Stimulated activated CD4-positive, alpha-beta T cell treated with anti-CD3 and anti-CD28 coated beads, TNF-alpha, amount 100 ng/mL, for 48 hours (primary cell): ENCODE measurements at places on chromosomes 13 and 19.

- no peak for DNase-seq
Measured at GRCh38 chr19:33286899-33287298, 15.4 kb downstream of the CEBPA start.

DNA sequence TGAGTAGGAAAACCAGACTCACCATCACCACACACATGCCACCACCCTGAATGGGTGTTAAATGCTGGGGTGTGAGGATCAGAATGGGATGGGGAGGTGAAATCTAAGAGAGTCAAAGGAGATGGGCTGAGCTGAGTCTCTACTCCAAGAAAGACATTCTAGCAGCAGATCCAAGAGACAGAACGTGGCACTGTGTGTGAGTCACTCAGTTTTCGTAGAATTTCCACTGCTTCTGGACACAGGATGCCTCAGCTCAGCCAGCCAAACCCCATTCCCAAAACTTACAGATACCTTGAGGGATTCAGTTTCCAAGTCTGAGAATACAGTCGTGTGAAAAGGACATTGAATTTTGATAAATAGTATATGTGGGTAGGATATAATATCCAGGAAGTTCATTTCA lies 7.3 kb upstream of the CYP2A7 start:
- DNase-seq: no peak

- DNase-seq: no peak
Measured at GRCh38 chr13:111789420-111789819, 277.5 kb upstream of the SOX1 start.

- no peak for DNase-seq
Measured at GRCh38 chr13:108925070-108925469, 295.7 kb downstream of the MYO16 start.

DNA sequence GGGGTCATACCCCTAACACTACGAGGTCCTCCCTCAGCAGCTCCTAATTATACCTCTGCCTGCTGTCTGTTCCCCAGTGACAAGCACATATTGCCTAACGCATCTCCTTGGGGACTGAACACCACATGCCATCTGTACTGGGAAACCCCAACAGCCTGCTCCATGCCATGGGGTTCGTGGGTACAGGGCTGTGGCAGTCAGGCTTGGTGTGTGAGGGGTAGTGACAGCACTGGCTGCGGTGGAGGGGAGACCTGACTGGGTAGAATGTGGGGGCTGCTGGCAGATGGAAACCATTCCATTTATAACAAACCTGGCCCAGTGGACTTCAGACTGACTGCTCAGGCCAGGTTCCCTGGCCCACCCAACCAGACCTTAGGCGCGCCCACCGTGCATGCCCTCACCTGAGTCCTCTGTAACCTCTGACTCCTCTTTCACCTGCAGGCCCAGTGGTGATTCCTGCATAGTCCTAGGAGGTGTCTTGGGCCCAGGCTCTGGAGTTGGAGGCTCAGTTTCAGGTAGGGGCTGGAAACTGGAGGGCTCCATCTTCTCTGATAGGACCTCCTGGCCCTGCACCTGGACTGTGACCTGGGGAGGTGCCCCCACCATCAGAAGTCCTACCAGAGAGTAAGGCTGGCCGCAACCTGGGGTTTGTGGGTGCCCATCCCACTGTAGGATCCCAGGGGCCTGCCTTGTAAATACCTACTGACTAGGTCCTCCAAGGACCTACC lies 3.0 kb downstream of the MZF1 start:
- DNase-seq: no peak

GRCh38 chr13:73832825-73833224 lies 301.4 kb downstream of the KLF12 start:
- DNase-seq: no peak

- DNase-seq: no peak
Measured at GRCh38 chr13:28321756-28322155, 173.2 kb downstream of the FLT1 start.

GRCh38 chr13:22777207-22777606 lies 403.6 kb upstream of the SGCG start:
- no peak for DNase-seq

DNA sequence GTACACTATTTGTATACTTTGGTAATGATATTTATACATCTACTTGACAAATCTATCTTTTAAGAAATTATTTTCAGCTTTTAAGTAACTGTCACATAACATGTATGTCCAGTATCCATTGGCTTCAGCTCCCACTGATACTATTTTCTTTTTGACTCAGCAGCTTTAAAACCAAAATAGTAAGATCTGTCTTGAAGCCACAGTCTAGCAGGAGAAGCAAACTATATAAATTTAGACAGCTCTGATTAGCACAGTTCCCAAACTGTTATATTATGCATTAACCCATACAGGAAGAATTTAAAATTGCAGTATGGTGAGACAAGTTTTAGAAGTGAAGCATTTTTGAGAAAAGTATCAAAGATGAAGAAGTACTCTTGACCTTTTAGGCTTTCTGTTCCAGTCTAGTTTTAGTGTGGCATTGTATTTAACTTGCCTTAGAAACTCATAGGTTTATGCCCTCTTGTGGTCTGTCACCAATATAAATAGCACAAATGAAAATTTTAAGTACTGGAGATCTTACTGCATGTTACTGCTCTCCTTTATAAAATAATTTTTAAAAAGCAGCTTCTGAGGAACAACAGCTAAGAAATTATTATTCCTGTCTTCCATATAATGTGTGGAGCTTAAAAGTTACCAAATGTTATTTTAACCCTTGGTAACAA lies 24.7 kb downstream of the URI1 start:
- no peak for DNase-seq

DNA sequence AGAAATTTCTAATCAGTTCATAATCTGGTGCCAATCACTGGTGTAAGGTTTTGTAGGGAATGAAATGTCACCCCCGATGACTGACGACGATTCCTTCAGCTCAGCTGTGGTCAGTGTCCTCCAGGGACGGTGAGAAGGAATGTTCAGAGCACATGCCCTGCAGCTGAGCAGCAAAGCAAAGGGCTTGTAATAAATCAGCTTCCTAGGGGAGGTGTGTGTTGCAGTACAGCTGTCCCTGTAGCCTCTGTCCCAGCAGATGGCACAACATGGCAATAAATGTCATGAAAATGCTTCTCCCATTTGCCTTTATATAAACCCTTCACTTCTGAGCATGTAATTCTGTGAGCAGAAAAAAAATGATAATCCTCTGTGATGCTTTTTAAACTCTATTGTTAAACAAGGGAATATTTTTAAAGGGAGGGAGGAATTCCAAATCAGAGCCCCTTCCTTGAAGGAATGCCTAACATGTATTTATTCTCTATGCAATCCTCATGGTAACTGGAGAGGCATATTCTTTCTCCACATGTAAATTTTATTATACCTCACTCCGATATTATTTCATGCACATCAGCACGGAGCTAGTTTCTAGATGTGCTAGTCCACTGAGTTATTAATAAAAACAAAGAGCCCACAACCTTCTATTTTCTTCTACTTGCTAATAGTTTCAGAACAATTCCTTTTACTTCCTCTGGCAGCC lies 102.5 kb downstream of the FAM216B start:
- DNase-seq: no peak

DNA sequence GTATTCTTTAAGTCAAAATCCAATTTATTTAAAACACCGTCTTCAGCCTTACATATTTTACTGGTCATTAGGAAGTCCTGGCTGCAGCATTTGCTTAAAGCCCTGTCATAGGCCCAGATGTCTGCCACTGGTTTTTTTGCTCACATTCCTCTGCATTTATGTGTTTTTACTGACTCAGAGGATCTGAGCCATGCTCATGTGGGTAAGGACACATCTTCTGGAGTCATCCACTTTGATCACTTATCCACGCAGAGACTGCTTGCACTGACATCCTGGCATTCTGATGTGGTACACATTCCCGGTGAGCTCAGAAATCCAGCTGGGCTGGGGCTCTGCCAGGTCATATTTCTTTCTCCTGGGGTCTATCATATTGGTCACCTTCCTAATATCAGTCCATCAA lies 531.7 kb upstream of the ARGLU1 start:
- DNase-seq: no peak

- no peak for DNase-seq
Measured at GRCh38 chr19:45025264-45025663, 13.6 kb upstream of the CLASRP start.

DNA sequence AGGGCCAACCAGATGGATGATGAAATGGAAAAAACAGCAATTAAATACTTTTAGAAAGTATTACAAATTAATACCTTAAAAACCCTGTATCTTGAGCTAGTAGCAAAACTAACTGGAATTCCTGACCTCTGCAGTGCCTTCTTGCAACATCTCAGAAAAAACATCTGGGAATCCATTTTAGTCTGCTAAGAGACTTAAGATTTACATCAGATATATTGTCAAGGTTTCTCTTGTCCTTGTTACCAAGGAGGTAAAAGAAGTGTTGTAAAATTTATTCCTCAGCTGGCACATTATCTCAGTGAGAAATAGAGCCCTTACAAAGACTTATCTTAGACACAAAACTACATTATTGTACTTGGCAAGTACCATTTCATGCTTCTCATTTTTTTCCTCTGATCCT lies 18.5 kb downstream of the KCNRG start:
- DNase-seq: no peak

- no peak for DNase-seq
Measured at GRCh38 chr19:39746836-39747529, 9.2 kb upstream of the CLC start.

DNA sequence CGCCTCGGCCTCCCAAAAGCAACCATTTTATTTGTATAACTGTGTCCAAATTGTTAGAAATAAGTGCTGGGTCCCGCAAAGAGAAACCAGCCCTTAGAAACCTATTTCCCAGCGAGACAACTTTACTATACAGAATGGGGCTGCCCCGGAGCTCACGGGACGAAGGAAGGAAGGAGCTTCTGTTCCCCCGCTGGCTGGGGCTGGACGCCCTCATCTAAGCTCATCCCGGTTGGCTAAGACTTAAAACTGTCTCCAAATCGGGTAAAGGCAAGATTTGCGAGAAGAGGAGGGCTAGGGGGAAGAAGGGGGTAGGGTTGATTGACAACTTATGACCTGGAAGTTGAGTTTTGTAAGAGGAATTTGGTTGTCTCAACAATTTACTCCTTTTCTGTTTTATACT lies 12.3 kb upstream of the BSG start:
- no peak for DNase-seq

GRCh38 chr13:40333226-40333625 lies 333.2 kb downstream of the FOXO1 start:
- no peak for DNase-seq

DNA sequence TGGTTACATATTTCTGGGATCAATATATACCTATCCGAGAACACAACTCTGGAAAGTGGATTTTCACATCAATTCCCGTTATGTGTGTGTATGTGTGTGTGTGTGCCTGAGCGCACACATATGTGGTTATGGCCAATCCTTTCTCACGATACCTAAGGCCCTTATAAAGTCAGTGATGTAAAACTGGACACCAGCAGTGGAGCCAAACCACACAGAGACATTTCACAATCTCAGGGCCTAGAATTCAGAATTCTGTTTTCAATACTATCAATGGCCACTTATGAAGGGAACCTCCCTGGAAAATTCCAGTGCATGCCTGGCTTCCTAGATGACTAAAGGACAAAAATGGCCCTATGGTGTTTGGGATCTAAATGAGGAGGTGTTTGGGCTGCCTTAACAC lies 187.3 kb upstream of the UBL3 start:
- DNase-seq: no peak

DNA sequence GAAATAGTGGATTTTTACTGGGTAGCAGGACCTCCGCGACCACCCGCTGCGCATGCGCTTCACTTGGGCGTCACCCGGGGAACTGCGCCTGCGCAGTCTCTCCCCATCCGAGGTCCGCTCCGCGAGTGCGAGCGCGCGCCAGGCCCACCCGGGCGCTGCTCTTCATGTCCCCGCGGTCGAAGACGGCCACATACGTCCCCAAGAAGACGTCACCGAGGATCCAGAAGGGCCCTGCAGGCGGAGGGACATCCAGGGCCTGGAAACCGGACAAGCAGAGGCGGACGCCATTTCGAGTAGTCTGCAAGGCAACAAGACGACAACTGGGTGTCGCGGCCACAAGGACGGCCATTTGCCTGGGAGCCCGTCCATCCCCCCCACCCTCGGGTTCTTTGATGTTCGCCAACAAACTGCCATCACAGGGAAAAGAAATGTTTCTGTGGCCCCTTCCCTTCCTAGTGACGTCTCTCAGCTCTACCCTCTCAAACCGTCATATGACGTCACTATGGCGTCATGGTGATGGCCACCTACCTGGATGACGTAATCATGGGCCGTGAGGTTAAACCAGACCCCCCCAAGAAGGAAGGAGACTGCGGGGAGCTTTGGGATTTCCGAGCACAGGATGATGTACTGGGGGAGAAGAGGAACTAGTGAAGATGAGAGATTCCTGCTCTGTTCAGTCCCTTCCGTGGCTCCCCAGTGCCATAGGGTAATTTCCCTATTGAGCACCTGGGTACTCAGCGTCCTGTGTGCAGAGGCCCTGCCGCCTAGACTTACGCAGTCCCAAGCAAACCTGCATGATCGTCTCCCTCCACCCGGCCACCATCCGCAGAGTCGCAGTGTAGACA lies 6.7 kb downstream of the NAPSA start:
- DNase-seq: no peak

DNA sequence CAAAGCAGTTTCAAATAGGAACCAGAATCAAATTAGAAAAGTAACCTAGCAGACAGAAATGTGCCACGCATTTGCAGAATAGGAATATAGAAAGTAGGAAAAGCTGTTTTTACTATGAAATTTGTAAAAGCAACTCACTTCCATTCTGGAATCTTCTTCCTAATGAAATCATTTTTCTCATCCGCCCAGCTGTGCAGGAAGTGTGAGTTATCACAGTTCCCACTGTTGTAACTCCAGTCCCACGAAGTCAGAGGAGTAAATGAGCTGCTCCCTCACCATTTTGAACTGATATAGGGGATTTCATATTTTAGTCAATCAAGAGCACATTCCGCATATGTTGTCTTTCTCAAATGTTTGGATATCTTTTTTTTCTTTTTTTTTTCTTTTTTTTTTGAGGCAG lies 230.8 kb downstream of the TBC1D4 start:
- DNase-seq: no peak

GRCh38 chr13:66778461-66778860 lies 451.7 kb downstream of the PCDH9 start:
- DNase-seq: no peak

GRCh38 chr19:32909257-32909656 lies 39.7 kb upstream of the SLC7A9 start:
- no peak for DNase-seq

- peak; percentile 31 for DNase-seq
Measured at GRCh38 chr13:48562296-48563066, 29.6 kb upstream of the RCBTB2 start.

DNA sequence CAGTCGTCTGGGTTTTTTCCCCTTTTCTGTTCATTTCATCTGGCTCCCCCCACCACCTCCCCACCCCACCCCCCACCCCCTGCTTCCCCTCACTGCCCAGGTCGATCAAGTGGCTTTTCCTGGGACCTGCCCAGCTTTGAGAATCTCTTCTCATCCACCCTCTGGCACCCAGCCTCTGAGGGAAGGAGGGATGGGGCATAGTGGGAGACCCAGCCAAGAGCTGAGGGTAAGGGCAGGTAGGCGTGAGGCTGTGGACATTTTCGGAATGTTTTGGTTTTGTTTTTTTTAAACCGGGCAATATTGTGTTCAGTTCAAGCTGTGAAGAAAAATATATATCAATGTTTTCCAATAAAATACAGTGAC lies 9.3 kb downstream of the CALM3 start:
- no peak for DNase-seq

- DNase-seq: no peak
Measured at GRCh38 chr19:44841231-44841630, 4.9 kb upstream of the NECTIN2 start.
